Activated CD4-positive, alpha-beta memory T cell treated with anti-CD3 and anti-CD28 coated beads for 36 hours (primary cell): ENCODE measurements at places on chromosomes 13 and 19.

DNA sequence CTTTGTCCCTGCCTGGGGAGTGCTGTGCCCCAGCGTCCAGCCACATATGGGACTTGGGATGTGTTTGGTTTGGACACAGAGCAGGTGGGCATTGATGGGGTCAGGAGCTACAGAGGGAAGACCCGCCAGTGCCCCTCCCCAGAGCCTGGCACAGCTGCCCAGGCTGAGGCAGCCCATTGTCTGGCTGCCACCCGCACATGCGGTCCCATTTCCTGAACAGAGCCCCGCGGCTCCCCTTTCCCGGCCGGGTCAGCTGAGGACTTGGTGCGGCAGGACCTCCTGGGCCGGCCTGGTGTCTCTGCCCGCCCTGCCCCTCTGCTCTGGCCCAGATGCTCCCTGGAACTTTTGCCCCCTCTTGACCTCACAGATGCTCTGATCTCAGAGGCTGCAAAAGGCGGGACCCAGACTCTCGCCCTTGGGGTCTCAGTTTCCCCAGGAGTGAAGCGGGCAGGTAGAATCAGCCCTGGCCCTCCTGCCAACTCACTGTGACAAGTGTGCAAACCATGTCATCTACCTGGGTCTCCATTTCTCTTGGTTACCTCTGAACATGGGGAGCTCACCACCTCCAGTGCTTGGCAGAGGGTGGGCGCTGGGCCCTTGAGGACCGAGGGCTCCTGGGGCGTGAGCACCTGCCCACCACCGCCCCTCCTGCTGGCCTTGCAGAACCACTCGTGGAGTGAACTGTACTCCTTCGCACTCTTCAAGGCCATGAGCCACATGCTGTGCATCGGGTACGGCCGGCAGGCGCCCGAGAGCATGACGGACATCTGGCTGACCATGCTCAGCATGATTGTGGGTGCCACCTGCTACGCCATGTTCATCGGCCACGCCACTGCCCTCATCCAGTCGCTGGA is 17.8 kb downstream of the HCN2 start:
- no peak for DNase-seq

GRCh38 chr19:40252395-40252794 is 25.9 kb upstream of the CCNP start:
- DNase-seq: no peak

DNA sequence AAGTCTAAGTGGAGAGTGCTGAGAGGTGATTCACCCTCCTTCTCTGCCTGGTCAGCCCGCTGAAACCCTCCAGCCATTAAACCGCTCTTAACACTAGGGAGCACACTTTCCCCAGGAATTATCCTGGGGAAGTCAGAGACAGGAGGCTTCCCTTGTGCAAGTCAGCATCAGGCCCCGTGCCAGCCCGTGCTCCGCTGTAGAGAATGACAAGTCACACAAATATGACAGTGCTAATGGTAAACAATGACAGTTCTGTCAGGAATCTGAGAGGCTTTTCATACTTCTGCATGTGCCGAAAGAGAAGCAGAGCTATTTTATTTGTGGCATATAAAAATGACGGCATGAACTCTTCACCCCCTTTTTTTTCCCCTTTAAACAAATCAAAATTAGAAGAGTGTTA is 816.9 kb upstream of the SLC10A2 start:
- DNase-seq: no peak

DNA sequence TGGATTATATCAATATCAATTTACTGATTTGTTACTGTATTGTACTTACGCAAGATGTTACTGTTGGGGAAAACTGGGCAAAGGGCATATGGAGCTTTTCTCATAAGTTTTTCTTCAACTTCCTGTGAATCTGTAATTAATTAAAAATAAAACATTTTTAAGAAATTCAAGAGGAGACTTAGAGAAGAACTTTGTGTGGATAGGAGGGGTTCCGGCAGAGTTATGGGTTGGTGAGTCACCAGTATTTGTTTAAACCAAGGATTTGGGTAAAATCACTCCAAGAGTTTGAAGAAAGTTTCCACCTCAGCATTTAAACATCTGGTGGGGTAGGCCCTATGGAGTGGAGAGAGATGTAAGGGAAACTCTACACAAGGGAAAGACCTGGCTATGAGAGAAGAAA is 379.6 kb downstream of the TSHZ3 start:
- DNase-seq: no peak

GRCh38 chr19:17155251-17155650 is 59.9 kb upstream of the USE1 start:
- no peak for DNase-seq

- no peak for DNase-seq
These were observed 862.8 kb downstream of the PCDH9 start for GRCh38 chr13:66367356-66367755.

- DNase-seq: peak; percentile 76
These were observed 31.4 kb downstream of the CERS4 start for GRCh38 chr19:8240274-8241229.

DNA sequence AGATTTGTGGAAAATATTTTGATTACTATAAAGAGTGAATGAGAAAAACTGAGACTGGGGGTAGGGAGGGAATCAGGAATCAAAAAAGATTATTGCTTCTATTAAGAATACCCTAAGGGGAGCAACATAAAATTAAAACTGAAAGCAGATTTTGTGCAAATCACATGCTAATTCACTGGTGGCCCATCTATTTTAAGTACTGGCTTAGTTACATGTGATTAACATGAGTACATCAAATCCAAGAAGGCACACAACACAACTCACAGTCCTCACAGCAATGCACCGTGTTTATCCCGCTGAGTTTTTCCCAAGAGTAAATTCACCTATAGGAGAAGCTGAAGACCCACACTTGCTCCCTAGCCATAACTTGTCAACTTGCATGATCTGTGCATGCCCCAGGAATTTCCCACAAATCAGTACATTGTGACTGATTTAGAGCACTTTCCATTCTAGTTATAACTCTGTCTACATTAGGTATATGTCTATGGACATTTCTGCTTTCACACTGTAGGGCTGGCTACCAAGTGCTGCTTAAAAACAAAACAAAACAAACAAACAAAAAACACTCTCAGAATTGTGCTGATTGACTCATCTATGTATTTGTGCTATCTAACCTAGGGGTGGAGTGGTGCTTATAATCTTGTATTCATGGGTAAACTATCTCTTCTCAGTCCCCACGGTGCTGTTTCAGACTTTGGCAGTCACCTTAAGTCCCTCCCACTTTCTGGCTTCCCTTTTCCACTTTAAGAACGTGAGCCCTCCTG is 24.3 kb downstream of the AMER2 start:
- DNase-seq: no peak

DNA sequence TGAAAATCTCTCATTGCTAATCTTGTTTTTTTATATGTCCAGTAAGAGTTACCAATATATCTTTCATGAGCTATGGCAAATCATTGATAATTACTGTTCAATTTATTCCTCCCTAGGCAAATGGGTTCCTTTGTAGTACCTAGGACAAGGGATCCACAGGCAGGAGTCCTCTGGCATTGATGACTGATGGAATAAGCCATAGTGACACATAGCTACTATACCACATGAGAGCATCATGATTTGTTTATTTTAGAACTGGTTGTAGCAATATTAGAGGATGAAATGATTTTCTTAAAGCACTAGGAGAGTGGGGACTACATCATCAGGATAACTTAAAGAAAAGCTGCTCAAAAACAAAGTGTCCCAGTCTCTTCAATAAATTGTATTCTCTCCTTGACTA is 21.7 kb upstream of the MAB21L1 start:
- DNase-seq: no peak
